Chondrocyte (in vitro differentiated cells): ENCODE measurements at places on chromosomes 4 and X. TPM values are rescaled to one million over a fixed set of nuclear protein-coding genes. Genes with fewer than 3 reads are reported as not detected.

DNA sequence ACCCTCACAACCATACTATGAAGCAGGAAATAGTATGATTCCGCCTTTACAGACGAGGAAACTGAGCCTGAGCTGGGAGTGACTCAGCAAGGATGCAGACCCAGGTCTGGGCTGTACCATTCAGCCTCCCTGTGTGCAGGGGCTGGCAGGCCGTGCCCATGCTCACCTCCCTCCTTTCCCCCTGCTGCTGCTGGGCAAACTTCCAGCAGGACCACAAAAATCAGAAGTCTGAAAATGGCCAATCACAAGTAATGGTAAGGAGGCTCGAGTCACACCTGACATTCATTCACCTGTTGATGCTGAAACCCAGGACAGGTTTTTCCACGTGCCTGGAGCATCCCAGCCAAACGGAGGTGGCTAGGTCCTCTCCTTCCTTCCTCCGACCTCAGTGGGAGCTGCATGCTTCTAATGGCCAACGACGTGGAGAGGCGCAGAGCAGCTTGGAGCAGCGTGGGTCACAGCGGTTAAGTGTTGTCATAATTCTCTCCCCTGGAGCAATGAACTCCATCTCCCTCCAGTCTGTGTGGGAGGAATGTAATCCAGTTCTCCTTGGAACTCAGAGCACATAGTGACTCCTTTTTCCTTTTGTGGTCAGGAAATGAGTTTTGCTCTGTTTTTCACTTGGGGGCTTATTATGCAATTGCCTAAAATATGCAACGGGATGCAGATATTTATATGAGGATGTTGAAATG, 371.7 kb downstream of the BCOR start:
- H3K36me3 ChIP-seq: no peaks in the 10 kb centered on the region
- no peaks in the 10 kb centered on the region for H3K27me3 ChIP-seq
- H3K4me3 ChIP-seq: no peak overlapping the region
- H3K4me1 ChIP-seq: peaks cover 52% of the 10 kb centered on the region
- no peak overlapping the region for H3K27ac ChIP-seq
- no peak for DNase-seq

DNA sequence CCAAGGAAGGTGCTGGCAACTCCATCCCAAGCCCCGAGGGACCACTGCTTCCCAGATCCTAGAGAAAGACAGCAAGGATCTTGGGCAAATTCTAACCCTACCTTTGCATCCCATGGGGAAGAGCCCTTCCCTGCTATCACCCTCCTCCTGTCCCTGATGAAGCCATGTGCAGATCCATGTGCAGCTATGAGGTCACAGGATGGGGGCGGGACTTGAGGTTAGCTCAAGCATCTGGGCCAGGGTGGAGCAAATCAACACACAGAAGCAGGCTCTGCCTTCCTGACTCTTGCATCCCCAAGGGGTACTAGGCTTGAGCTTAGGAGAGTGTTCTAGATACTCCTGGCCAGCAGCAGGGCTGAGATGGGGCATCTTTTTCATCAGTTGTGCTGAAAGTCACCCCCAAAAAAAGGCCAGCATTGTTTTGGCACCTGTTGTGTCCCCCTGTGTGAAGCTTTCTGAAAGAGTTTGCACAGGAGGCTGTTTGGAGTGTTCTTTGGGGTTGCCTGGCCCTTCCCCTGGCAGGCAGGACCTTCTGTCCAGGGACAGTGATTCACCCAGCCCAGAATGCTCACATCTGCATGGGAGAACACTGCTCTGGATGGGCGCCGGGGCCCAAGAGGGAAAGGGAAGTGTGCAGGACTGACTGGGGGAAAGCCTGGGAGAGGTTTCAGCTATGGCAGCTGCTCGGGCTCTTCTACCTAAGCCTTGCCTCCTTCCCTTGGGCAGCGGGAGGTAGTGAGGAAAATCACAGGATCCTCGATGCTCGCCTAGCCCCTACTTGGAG, 50.8 kb downstream of the PRPS1 start:
- H3K36me3 ChIP-seq: no peaks in the 10 kb centered on the region
- peaks cover 62% of the 10 kb centered on the region for H3K4me1 ChIP-seq
- H3K27ac ChIP-seq: peak overlapping the region; percentile 46
- H3K4me3 ChIP-seq: no peak overlapping the region
- no peaks in the 10 kb centered on the region for H3K27me3 ChIP-seq

DNA sequence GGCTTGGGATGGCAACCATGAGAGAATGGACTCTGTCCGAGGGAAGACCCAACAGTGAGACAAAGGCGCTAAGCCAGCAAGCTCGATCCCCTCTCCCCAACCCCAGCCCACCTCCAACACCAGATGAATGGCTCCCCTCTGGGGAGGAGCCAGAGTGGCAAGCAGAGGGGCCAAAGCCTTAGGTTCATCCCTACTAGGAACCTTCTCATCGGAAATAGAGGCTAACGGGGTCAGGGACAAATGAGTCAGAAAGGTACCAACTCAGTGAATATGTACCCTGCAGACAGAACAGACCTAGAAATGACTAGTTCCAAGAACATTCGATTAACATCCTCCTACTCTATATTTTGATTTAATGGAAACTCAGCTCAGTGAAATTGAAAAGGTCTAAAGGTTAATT, 73.9 kb downstream of the NSG1 start:
- H3K4me1 ChIP-seq: peaks cover 8% of the 10 kb centered on the region
- no peak for DNase-seq
- no peaks in the 10 kb centered on the region for H3K27me3 ChIP-seq
- H3K4me3 ChIP-seq: no peak overlapping the region

- DNase-seq: no peak
- no peaks in the 10 kb centered on the region for H3K27me3 ChIP-seq
- no peak overlapping the region for H3K4me3 ChIP-seq
- H3K4me1 ChIP-seq: peaks cover 8% of the 10 kb centered on the region
Measured at GRCh38 chr4:75916091-75916661, 13.9 kb upstream of the PPEF2 start.

DNA sequence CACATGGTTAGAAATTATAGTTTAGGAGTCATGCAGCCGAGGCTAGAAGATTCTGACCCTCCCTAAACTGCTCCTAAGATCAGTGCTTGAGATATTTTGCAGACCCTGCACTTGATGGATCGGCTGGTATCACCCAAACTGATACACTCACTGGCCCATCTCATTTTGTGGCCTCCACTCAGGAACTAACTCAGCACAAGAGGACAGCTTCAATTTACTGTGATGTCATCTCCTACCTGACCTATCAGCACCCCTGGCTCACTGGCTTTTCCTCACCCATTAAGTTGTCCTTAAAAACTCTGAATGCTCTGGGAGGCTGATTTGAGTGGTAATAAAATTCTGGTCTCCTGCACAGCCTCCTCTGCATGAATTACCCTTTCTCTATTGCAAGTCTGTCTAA, 450.9 kb downstream of the PCDH10 start:
- no peak for DNase-seq
- no peaks in the 10 kb centered on the region for H3K27me3 ChIP-seq
- no peak overlapping the region for H3K4me3 ChIP-seq
- no peak overlapping the region for H3K27ac ChIP-seq
- H3K36me3 ChIP-seq: no peaks in the 10 kb centered on the region

- no peaks in the 10 kb centered on the region for H3K27me3 ChIP-seq
- H3K36me3 ChIP-seq: no peaks in the 10 kb centered on the region
- H3K27ac ChIP-seq: no peak overlapping the region
- H3K4me1 ChIP-seq: no peaks in the 10 kb centered on the region
- H3K4me3 ChIP-seq: no peak overlapping the region
Measured at GRCh38 chrX:153560000-153560399, 38.9 kb downstream of the CCNQ start.

DNA sequence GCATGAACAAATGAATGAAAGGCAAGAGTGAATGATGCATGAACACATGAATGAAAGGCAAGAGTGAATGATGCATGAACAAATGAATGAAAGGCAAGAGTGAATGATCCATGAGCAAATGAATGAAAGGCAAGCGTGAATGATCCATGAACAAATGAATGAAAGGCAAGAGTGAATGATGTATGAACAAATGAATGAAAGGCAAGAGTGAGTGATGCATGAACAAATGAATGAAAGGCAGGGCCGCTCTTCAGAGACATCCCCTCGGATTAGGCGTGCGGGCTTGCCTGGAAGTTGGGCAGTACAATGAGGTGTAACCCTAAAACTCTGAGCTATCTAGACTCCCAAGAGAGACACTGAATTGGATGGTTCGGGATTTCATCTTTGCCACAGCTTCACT, 3.7 kb downstream of the PCGF3 start:
- H3K4me1 ChIP-seq: peaks cover 35% of the 10 kb centered on the region
- no peak for DNase-seq
- H3K27me3 ChIP-seq: no peaks in the 10 kb centered on the region
- peaks cover 1% of the 10 kb centered on the region for H3K36me3 ChIP-seq
- H3K4me3 ChIP-seq: no peak overlapping the region
- peak overlapping the region; percentile 7 for H3K27ac ChIP-seq

GRCh38 chr4:142407596-142407995, 438.5 kb downstream of the INPP4B start:
- peak overlapping the region; percentile 100 for H3K27ac ChIP-seq
- peaks cover 47% of the 10 kb centered on the region for H3K4me1 ChIP-seq
- no peak overlapping the region for H3K4me3 ChIP-seq
- DNase-seq: no peak

DNA sequence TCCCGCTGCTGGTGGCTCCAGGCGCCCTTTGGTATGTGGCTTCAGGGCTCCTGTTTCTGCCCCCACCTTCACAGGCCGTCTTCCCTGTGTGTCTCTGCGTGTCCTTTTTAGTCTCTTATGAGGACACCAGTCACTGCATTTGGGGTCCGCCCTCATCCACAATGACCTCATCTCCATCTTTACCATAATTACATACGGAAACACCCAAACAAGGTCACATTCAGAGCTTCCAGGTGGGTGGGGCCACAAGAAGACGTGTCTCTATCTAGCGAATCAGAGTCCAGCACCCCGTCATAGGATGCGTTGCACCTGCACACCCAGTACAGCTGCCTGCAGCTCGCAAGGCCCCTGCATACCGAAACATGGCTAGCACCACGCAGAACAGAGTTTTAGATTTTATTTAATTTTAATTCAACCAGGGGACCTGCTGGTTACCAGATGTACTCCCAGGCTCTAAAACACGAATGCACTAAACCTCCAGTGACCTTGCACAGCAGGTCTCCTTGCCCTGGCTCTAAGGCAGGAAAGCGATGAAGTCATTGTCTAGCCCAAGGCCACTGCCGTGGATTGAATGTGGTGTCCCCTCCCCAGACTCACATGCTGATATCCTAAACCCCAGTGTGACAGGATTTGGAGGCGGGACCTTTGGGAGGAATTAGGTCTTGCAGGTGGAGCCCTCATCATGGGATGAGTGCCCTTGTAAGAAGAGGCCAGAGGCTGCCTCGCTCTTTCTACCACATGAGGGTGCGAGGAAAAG, 30.3 kb downstream of the ABLIM2 start:
- no peak overlapping the region for H3K4me3 ChIP-seq
- no peak for DNase-seq

- no peaks in the 10 kb centered on the region for H3K27me3 ChIP-seq
- H3K4me3 ChIP-seq: peak within 1 kb of the TSS; percentile 84
- peak; percentile 81 for DNase-seq
- no peaks in the 10 kb centered on the region for H3K36me3 ChIP-seq
- H3K4me1 ChIP-seq: peaks cover 40% of the 10 kb centered on the region
Measured at GRCh38 chrX:130110379-130111219, at the start of gene ELF4. Gene ELF4, minus strand, starts transcription at chrX:130110497. Its CDS starts 29,167 bp downstream, at chrX:130081330.

- H3K4me3 ChIP-seq: no peak overlapping the region
- H3K27ac ChIP-seq: no peak overlapping the region
- no peaks in the 10 kb centered on the region for H3K36me3 ChIP-seq
- no peaks in the 10 kb centered on the region for H3K4me1 ChIP-seq
- H3K27me3 ChIP-seq: no peaks in the 10 kb centered on the region
- DNase-seq: no peak
Measured at GRCh38 chrX:39063037-39063436, 261.8 kb downstream of the MID1IP1 start.

DNA sequence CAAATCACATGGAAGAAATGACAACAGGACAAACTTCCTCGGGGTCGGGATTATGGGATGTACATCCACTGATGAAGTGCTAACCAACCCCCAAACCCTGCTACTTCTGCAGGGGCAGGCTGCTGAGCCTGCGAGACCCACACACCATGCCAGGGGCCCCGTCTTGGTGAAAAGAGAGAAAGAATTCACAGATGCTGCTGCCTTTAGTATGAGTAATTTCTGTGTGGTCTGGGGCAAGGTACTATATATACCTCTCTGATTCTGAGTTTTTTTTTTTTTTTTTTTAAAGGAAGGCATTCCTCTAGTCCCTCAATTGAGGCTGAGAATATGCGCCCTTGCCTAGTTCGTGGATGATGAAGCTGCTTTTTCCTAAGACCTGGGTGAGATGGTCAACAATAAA, 24.8 kb downstream of the PDHA1 start:
- no peaks in the 10 kb centered on the region for H3K27me3 ChIP-seq
- no peak overlapping the region for H3K4me3 ChIP-seq
- peaks cover 4% of the 10 kb centered on the region for H3K36me3 ChIP-seq
- H3K27ac ChIP-seq: no peak overlapping the region
- DNase-seq: no peak

GRCh38 chrX:46260499-46260898, 284.7 kb downstream of the ZNF674 start:
- H3K36me3 ChIP-seq: no peaks in the 10 kb centered on the region
- H3K27me3 ChIP-seq: no peaks in the 10 kb centered on the region
- H3K4me3 ChIP-seq: no peak overlapping the region
- DNase-seq: no peak

CHST7 gene
- 6.5 to 11.7 TPM (median 7.0 TPM) in 3 replicates for total RNA-seq

FGF5 gene
- total RNA-seq: 1.3 to 5.8 TPM (median 4.5 TPM) in 3 replicates

PRSS12 gene
- total RNA-seq: 8.9 to 15.3 TPM (median 15.1 TPM) in 3 replicates

AMOT gene
- total RNA-seq: 7.1 to 9.5 TPM (median 7.9 TPM) in 3 replicates

FABP2 gene
- not detected in 3 replicates for total RNA-seq

AMBN gene
- not detected in 3 replicates for total RNA-seq

SEC31A gene
- total RNA-seq: 406 to 470 TPM (median 421 TPM) in 3 replicates

FOXR2 gene
- total RNA-seq: not detected in 3 replicates

RXFP1 gene
- total RNA-seq: not detected in 3 replicates

ERCC6L gene
- 0.82 to 1.9 TPM (median 0.87 TPM) in 3 replicates for total RNA-seq

STOX2 gene
- 1.6 to 1.9 TPM (median 1.6 TPM) in 3 replicates for total RNA-seq

USP53 gene
- 20.0 to 22.3 TPM (median 20.0 TPM) in 3 replicates for total RNA-seq

MAGEA12 gene
- not detected in 3 replicates for total RNA-seq

ANKRD50 gene
- 47.2 to 54.4 TPM (median 47.8 TPM) in 3 replicates for total RNA-seq

MAGEA9B gene
- total RNA-seq: not detected in 3 replicates
